CD14-positive monocyte (primary cell): ENCODE measurements at places on chromosomes 3 and 15.
A peak's percentile ranks its signal among the peaks of the same experiment; 100 is the strongest.

GRCh38 chr15:98942431-98942830, 65.2 kb downstream of the PGPEP1L start:
- no peak for DNase-seq

DNA sequence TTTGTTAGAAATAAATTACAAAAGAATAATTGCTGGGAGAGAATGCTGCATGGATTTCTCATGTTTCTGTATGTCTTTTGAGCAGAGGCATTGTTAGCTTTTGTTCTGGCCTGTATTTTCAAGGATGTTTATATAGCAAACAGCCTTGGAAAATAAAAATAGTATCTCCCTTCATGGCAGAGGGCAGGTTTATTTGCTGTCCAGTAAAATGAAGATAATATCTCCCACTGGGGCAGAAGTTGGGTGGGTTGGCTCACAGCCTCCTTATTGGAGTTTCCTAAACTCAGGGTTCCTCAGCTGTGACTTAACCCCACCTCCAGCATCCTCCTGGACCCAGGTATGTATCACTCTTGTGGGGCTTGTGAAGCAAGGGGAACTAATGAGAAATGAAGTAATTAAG, 43.7 kb upstream of the THSD4 start:
- no peak for DNase-seq

DNA sequence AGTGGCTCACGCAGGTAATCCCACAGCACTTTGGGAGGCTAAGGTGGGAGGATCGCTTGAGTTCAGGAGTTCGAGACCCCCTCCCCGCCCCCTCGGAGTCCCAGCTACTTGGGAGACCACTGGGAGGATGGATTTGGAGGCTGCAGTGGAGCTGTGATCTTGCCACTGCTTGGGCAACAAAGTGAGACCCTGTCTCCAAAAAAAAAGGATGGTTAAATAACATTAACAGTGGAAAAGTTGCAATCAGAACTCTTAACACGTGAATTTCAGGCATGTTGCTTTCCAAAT, 1.4 kb upstream of the TMEM87A start:
- no peak for DNase-seq

GRCh38 chr15:27545494-27546255, 553.4 kb downstream of the OCA2 start:
- DNase-seq = no peak

- no peak for DNase-seq
These were observed 96.6 kb downstream of the CGNL1 start for GRCh38 chr15:57472861-57473260.

GRCh38 chr3:52882377-52882776, 15.0 kb downstream of the STIMATE start:
- no peak for DNase-seq

GRCh38 chr3:20344400-20344959, 158.5 kb upstream of the SGO1 start:
- no peak for DNase-seq

- DNase-seq = peak; percentile 29
These were observed 201.6 kb downstream of the SATB1 start for GRCh38 chr3:18223571-18223970.
